Osteocyte (in vitro differentiated cells): ENCODE measurements at places on chromosomes 1 and 21.

- H3K4me3 ChIP-seq = no peak overlapping the region
- peaks cover 12% of the 10 kb centered on the region for H3K36me3 ChIP-seq
- H3K27ac ChIP-seq = no peak overlapping the region
- no peaks in the 10 kb centered on the region for H3K27me3 ChIP-seq
- no peak for DNase-seq
Measured at GRCh38 chr1:40411294-40411693, 37.8 kb downstream of the SMAP2 start.

DNA sequence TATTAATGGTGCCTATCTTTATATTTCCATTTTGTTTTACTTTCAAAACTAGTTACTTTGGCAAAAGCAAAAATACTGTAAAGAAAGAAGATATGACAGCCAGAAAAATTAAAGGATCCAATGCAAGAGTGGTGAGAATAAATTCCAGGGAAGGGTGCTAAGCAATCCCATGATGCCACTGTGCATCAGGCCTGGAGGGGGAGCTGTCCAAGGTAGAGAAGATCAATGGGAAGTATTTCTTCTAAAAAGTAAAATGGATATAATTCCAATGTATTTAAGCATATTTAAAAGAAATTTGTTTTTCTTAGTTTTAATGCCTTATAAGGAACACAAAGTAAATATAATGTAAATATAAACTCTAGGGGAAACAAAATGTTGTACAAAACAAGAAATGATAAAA lies 1382.2 kb upstream of the B3GALT2 start:
- H3K36me3 ChIP-seq = no peaks in the 10 kb centered on the region
- H3K27me3 ChIP-seq = no peaks in the 10 kb centered on the region
- no peak for DNase-seq
- no peak overlapping the region for H3K27ac ChIP-seq
- H3K4me3 ChIP-seq = no peak overlapping the region
- H3K4me1 ChIP-seq = peaks cover 6% of the 10 kb centered on the region

- H3K36me3 ChIP-seq = no peaks in the 10 kb centered on the region
- H3K27me3 ChIP-seq = peaks cover 2% of the 10 kb centered on the region
- DNase-seq = peak; percentile 66
- H3K4me1 ChIP-seq = peaks cover 3% of the 10 kb centered on the region
- H3K4me3 ChIP-seq = no peak overlapping the region
- H3K27ac ChIP-seq = no peak overlapping the region
Measured at GRCh38 chr1:7252411-7253117, 467.3 kb downstream of the CAMTA1 start.

DNA sequence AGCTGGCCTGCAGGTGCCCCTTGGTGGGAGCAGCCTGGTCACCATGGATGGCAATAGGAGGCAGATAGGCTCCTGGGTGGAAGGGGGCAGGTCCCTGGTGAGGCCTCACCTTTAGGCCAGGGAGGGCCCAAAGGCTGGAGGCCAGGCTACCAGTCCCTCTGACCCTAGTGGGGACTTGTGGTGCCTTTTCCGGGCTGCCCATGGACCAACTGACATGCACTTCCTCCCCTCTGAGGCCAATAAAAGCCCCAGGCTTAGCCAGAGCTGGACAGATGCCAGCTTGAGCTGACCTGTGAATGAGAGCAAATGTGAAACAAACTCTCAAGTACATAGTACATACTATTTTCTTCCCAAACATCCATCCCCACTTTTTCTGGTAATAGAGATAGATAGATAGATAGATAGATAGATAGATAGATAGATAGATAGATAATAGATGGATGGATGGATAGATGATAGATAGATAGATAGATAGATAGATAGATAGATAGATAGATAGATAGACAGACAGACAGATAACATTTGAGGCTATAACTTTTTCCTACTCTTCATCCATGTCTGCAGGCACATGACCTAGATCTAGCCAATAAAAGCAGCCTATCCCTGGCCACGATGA lies 9.2 kb upstream of the CTTNBP2NL start:
- no peak overlapping the region for H3K4me3 ChIP-seq
- H3K36me3 ChIP-seq = no peaks in the 10 kb centered on the region
- H3K27me3 ChIP-seq = peaks cover 11% of the 10 kb centered on the region
- peaks cover 31% of the 10 kb centered on the region for H3K4me1 ChIP-seq

DNA sequence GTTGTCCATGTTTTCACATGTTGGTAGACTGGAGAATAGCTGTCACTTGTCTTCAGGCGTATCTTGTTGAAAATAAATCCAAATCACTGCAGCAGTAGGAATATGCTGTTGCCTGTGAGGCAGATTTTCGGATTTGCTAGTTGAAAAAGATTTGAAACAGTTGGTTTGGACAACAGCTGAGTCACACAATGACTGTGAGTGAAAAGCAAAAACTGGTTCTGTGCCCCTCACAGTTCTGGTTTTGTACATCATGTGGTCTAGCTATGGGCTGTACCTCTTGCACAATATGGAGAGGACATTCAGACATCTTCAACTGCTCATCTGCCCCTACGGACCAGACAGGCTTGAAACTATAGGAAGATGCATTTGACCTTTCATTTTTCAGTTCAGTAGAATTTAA lies 1.8 kb downstream of the ARF1 start:
- peaks cover 58% of the 10 kb centered on the region for H3K4me1 ChIP-seq
- no peaks in the 10 kb centered on the region for H3K27me3 ChIP-seq
- peak overlapping the region; percentile 94 for H3K27ac ChIP-seq

GRCh38 chr1:90067194-90067931 lies 72.5 kb downstream of the ZNF326 start:
- no peaks in the 10 kb centered on the region for H3K4me1 ChIP-seq
- no peak overlapping the region for H3K4me3 ChIP-seq
- peaks cover 50% of the 10 kb centered on the region for H3K27me3 ChIP-seq
- DNase-seq = no peak

- H3K27ac ChIP-seq = peak overlapping the region; percentile 53
- no peak overlapping the region for H3K4me3 ChIP-seq
- peaks cover 2% of the 10 kb centered on the region for H3K36me3 ChIP-seq
- H3K4me1 ChIP-seq = peaks cover 9% of the 10 kb centered on the region
- peaks cover 8% of the 10 kb centered on the region for H3K27me3 ChIP-seq
Measured at GRCh38 chr1:100322436-100323211, 29.7 kb upstream of the CDC14A start.

DNA sequence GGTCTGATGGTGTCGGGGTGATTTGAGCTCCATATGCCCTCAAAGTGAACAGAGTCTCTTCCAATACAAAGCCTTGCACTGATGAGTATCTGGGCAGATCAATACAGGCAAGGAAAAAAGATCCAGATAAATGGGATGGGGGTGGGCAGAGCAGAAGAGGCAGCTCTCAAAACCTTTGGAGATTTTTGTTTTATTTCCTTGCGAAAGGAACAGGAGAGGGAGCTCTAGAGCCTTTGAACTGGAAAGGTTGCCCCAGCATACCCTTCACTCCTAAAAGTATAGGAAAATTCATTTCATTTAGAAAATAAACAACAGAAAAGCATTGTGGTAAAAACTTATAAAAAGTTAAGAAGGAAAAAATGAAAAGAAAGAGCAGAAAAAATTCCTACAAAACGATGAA lies 31.4 kb upstream of the OLIG2 start:
- H3K27ac ChIP-seq = no peak overlapping the region
- DNase-seq = no peak
- no peaks in the 10 kb centered on the region for H3K36me3 ChIP-seq
- no peak overlapping the region for H3K4me3 ChIP-seq

- peaks cover 86% of the 10 kb centered on the region for H3K4me1 ChIP-seq
- no peaks in the 10 kb centered on the region for H3K27me3 ChIP-seq
- peak overlapping the region; percentile 91 for H3K27ac ChIP-seq
Measured at GRCh38 chr1:214425716-214426425, 125.5 kb downstream of the PTPN14 start.
